ENCODE measurements at places on chromosomes 2 and 18.

GRCh38 chr2:184336688-184337087 is 261.6 kb upstream of the ZNF804A start:
- no peak for DNase-seq

- no peak for DNase-seq
Observed at GRCh38 chr2:44807201-44808025, 134.1 kb upstream of the SIX3 start.

DNA sequence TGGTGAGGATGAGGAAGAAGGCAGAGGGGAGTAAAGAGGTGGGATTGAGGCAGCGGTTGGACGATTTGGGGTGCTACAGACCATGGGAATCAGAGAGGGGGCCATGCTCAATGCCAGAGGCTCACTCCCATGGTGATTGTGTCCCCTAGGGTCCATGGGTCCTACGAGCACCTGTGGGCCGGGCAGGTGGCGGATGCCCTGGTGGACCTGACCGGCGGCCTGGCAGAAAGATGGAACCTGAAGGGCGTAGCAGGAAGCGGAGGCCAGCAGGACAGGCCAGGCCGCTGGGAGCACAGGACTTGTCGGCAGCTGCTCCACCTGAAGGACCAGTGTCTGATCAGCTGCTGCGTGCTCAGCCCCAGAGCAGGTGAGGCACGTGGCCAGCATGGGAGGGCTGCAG is 5.2 kb downstream of the CAPN10 start:
- no peak for DNase-seq

GRCh38 chr2:234982096-234982834 is 30.4 kb downstream of the SH3BP4 start:
- DNase-seq = no peak

DNA sequence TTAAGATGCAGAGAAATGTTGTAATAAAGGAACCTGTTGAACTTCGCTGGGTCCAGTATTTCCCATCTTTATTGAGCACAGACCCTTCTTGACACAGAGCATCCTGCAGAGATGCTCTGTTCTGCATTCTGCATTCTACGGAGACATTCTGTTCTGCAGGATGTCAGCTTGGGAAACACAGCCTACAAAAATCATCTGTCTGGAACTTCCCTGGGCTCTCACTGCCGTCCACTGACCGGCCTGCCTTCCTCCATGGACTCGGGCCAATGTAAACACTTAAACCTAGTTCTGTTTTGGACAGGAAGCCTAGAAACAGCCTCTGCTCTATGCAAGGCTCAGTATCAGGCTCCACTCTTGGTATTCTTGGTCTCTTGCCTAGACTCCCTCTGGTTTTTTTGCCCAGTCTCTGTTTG is 90.0 kb upstream of the PPP1CB start:
- no peak for DNase-seq

- no peak for DNase-seq
Observed at GRCh38 chr2:86027196-86027921, 78.3 kb downstream of the POLR1A start.

GRCh38 chr2:71683070-71683469 is 229.7 kb downstream of the DYSF start:
- no peak for DNase-seq

GRCh38 chr2:11925295-11926066 is 179.0 kb downstream of the LPIN1 start:
- no peak for DNase-seq

DNA sequence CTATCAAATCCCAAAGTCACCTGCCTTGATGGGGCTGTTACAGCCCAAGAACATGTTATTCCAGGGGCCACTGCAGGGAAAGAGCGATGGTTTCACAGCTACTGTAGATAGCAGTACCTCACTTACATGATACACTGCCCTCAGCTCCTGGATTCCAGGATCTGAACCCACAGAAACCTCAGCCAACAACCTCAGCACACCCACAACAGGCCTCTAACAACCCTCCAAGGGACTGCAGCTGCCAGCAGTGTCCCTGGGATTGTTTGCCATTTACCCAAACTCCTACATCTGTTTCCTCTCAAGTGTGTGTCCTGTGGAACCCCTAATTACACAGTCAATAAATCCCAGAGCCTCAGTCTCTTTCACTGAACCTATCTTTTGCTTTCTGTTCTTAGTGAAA is 28.2 kb downstream of the OSBPL1A start:
- DNase-seq = peak; percentile 41

- no peak for DNase-seq
Observed at GRCh38 chr2:98467082-98467536, 22.5 kb downstream of the INPP4A start.

DNA sequence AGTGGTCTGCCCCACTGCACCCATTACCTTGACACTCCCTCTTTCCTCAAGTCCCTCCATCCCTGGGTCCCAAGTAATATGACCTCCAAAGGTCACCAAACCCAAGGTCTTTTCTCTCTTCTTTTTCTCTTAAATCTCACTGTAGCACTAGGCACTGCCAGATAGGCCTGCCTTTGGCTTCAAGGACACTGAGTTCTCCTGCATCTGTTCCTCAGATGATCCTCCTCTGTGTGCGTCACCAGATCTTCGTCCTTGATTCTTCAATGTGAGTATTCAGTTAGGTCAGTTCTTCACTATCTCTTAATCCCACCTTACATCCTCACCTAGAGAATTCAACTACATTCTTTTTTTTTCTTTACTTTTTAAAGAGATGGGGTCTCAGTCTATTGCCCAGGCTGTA is 249.2 kb downstream of the NBAS start:
- DNase-seq = no peak
